ENCODE measurements at places on chromosomes 7 and 10.

- DNase-seq = no peak
These were observed 354.4 kb upstream of the MKI67 start for GRCh38 chr10:128480601-128481000.

DNA sequence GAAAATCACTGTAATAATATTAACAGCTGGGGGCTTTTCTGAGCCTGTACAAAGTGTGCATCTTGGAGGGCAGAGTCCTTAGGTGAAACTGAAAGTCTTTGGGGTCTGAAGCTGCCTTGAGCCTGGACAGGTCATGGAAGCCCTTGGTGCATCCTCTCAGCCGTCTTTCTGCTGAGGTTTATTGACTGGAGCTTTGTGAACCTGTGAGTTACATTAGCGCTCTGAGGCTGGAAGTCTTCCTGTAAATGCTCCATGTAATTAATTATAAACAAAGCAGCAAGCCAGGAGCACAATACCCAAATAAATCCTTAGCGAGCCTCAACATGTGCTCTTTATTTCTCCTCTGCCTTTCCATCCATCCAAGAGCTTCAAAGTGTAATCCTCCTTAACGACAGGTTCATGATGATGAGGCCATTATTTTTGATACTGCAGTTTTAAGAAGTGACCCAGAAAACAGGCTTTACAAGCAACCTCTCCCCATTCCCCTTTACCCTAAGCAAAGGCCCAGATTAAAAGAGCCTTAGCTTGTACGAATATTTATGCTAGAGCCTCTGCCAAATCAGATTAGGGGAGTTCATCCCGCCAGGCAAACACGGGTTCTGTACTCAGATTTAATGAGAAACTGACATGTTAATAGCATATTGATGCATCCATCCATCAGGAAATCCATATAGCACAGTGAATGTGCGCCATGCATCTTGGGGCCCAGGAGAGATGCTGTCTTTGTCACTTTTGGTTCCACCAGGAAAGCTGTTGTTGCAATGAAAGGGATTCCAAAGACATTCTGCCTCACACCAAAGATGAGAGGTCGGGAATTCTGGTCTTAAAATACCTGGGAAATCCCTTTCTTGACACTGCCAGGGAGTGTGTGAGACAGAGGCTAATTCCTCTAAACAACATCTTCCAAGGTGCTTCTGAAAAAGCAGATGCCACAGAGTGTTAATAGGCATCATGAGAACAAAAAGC is 118.1 kb downstream of the ANLN start:
- DNase-seq = no peak

GRCh38 chr10:131825150-131825848 is 75.5 kb upstream of the PPP2R2D start:
- DNase-seq = no peak

DNA sequence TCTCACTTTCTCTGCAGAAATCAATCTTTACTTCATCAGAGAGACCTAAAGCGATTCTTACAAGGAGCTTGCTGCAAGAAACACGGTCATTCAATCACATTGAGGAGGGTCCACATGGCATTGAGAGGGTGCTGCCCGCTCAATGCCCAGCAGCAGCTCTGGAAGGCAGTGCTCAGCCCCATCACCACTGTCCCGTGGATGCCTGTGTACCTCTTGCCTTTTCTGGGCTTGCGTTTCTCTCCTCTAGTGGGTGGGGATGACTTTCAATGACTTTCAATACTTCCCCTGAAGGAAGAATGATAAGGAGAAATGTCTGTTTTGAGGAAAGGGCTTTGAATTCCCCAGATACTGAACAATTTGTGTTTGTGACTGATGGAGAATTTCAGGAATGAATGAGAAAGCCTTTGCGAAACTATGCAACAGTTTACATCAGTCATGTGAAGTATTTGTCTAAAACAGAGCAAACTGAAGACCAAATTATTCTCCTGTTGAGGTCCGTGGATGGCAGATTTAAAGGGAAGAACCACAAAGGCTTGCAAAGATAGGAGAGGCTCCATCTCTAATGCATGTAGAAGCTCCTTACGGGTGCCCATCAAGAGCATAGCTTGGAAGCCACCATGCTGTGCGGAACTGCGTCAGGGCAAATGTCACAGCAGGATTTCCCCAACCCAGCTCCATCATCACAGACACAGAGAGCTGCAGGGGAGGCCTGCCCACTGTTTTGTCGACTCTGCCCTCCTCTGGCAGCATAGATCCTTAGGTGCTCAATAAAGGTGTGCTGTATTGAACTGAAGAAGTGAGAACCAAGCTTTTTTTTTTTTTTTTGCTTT is 6.6 kb upstream of the ZNF22 start:
- no peak for DNase-seq

GRCh38 chr10:49090696-49091380 is 24.5 kb downstream of the VSTM4 start:
- DNase-seq = no peak

DNA sequence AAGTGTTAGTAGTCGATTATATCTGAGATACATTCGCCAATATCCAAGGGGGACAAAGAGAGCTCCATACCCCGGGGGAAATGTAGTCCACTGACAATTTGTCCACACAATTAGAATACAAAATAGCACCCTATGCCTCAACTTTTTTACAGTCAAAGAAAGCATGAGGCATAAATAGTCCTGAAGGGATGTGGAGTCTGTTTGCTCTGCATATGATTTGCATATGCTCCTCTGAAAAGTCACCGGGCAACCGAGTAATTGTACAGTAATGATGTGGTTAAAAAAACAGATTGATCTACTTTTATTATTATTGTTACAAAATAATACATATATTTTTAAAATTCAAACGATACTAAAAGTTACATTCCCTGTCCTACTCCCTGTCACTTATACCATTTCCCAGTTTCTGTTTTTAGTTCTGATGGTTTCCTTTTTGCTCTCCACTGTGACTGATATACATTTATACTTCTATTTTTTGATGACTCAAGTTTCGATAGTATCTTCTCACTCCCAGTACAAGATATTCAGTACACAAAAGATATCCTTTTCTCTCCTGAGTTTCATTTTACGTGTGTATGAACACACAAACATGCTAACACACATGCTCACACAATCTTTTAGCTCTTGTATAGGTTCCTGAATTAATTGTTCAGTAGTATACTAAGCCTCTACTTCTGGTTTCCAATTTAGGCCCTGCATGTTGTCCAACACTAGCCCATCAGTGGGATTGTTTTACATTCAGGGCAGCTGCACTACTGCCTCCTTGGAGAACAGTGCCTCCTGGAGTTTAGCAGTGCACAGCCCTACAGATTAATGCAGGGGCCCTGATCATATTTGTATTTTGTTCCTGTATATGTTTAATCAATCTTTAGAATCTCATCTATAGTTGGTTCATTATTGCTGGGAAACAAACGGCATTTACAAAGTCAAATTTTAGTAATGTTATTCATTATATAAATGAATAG is 130.9 kb downstream of the TES start:
- no peak for DNase-seq

- DNase-seq = no peak
These were observed 24.5 kb upstream of the MRC1 start for GRCh38 chr10:17784688-17785087.

DNA sequence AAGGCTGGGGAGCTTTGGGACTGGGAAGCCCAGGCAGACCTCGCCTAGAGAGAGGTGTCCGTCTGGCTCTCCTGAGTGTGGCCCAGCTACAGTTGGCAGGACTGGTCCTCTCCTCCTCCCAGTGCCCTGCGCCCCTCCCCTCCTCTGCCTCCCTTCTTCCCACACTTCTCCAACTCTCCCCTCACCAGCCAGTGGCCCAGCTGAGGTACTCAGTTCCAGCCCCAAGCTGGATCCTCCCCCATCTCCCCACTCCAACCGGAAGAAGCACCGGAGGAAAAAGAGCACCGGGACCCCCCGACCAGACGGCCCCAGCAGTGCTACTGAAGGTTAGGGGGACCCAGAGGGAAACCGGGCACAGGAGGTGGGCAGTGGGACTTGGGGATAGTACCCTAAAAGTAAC is 27.7 kb downstream of the GBX1 start:
- DNase-seq = no peak

DNA sequence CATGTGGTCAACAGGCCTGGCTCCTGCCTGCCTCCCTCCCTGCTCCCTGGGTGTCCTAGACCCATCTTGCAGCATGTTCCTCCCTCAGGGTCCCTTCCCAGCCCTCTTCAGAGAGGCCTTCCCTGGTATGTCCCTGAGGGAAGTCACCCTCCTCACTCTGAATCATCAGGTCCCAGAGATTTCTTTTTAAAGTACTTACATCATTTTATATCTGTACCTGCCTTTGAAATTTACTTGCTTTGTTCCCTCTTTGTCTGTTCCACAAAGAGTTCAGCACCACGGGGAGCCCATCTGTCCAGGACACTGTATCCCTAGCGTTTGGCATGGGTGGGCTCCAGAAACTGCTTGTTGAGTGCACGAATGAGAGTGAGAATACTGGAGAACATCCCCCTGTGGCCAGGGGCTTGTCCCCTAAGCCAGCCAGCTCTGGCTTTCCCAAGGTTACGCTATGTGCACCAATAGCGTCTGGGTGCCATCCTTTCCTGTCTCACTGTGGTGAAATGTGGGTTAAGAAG is 50.6 kb upstream of the IGFBP3 start:
- no peak for DNase-seq

- DNase-seq = no peak
These were observed 20.4 kb upstream of the FIGNL1 start for GRCh38 chr7:50470250-50471163.

DNA sequence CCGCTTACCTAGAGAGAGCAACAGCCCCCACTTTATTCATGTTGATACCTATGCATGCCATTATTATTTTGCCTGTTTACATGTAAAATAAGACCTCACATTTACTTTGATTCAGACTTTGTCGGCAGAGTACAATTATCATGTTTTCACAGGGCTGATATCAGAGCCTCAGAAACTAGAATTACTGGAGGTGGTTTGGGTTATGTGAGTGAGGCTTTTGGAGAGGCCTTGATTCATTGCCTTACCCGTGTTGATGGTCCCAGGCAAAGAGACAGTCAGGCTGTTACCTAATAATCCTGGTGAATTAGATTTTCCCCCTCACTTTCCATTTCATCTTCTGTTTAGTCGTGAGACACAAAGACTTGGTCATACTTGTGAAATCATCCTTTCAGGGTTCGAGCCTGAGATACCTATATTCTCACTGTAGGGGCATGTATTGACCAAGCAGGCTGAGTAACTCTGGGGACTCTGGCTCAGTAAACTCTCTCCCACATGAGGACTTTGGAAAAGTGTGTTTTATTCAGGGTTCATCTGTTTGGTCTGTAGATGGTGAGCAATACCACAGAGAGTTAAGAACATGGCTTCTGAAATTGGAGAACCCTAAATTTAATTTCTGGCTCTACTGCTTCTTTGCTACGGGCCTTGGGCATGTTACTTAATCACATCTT is 150.9 kb downstream of the CELF2 start:
- no peak for DNase-seq

GRCh38 chr7:158495786-158496185 is 91.8 kb downstream of the PTPRN2 start:
- DNase-seq = no peak

- DNase-seq = no peak
These were observed 5.8 kb upstream of the CLDN4 start for GRCh38 chr7:73824986-73825385.

GRCh38 chr10:11236234-11236633 is 218.6 kb downstream of the CELF2 start:
- no peak for DNase-seq

DNA sequence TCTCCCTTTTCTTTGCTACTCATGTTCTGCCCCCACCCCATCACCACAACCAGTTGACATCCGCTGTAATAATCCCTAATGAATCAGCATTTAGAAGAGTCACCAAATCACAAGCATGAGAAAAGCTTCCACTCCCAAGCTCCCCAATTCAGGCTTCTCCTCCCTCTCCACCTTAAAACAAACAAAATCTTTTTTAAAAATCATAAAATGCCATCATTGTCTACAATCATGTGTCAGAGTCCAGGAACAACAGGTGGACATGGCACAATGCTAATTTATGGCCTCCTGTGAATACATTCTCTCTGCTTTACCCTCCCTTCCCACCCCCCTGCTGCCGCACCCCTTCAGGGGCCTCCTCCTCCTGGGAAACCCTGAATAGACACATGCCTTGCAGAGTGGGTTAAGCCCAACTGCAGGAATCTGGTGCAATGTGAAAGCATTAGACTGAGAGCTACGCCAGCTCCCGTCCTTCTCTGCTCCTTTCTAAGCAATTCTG is 3.7 kb downstream of the LRRC4 start:
- no peak for DNase-seq

DNA sequence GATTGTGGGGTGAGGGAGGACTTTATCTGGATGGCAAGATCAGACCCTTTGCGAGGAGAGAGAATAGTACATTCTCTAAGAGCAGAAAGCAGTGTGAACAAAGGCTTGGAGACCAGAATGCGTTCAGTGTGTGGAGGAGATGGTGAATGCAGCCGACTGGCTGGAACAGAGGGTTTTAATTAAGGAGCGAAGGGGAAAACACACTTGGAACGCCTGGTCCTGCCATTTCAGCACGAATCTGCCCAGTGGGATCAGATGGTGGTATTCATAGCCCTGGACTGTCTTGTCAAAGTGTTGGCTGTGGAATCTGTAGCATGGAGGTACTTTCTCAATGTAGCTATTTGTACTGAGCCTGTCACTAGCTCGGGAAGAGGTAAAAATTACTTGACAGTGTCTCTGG is 260.9 kb downstream of the SLC25A13 start:
- DNase-seq = no peak

DNA sequence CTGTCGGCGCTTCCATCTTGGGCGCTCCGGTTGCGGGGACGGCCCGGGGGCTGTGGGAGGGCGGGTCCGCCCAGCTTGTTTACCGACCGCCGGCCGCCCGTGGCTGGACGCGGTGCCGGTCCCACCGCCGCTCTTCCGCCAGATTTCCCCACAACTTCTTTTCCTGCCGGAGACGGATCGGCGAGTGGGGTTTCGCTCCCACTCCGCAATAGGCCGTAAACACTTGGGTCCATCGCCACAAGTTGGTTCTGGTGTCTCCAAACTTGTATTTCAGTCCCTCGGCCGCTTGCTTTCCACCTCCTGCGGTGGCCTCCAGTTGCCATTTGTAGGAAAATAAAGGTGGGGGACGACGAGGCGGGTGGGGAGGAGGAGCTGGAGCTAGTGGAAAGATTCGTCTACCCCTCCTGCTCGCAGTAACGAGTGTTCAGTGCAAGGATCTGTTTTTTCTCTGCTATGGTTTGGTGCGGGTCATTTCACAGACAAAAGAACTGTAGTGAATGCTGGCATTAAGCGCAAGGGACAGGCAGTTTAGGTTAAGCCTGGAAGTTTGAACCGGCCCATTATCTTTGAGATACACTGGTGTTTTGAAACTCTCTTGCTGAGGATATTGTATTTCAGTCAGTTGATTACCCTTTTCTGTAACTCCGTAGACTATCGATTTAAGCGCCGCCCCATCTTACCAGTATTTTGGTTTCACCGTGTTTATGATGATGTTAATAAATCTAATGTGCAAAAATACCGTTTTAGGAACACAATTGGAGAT is 24.3 kb upstream of the ZRANB1 start:
- DNase-seq = peak; percentile 13

GRCh38 chr7:159143780-159144757 is 598 bp downstream of the VIPR2 start:
- no peak for DNase-seq

DNA sequence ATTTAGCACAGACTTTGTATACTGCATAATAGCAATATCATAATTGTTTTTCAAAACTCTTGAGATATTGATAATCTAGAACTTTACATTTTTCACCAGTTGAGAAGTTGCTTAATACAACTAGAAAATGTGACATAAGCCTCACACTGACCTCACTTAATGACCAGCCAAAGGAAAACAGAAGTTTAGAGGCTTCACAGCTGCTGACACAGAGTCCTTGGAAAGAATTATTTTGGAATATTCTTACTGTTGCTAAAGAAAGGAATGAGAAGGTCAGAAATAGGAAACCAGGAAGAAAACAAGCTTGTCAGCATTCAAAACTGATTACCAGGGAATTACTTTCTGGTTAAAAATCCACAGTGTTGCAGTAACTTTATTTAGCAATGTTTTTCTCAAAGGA is 35.5 kb upstream of the WASL start:
- no peak for DNase-seq
